ENCODE measurements at places on chromosomes 2 and 18.

- no peak for DNase-seq
Measured at GRCh38 chr2:20343128-20343527, 7.5 kb downstream of the PUM2 start.

DNA sequence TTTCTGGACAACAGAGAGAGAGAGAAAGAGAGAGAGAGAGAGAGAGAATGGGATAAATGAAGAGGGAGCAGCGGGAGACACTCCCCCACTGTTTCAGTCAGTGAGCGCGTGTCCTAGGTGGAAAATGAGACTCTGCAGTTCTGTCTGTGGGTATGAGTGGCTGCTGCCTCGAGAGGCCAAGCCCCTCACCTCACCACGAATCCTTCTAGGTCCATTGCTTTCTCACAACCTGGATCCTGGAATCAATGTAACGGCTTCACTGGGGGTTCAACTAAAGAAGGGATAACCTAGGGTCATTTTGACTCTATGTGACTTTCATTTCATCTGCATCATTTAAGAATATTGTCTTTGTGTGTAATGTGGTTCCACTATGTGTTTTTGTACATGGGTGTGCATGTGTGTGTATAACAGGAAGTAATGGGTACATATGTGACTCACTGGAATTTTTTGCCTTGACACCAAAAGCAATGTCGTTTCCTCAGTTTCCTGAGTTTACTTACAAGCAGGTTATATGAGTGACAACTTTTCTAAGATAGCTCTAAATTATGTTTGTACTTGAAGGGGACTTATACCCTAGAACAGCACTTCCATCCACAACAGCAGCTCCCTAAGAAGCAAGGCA lies 221.4 kb upstream of the TRIB2 start:
- DNase-seq = no peak

- DNase-seq = no peak
Measured at GRCh38 chr2:107747964-107748583, 78.6 kb upstream of the RGPD4 start.

GRCh38 chr18:52894801-52895200 lies 554.8 kb downstream of the DCC start:
- no peak for DNase-seq

- DNase-seq = no peak
Measured at GRCh38 chr2:218516614-218517013, 51.5 kb downstream of the USP37 start.

GRCh38 chr18:76399613-76400391 lies 95.2 kb downstream of the ZNF516 start:
- no peak for DNase-seq

GRCh38 chr2:193267496-193268002 lies 1072.8 kb upstream of the TMEFF2 start:
- DNase-seq = no peak

DNA sequence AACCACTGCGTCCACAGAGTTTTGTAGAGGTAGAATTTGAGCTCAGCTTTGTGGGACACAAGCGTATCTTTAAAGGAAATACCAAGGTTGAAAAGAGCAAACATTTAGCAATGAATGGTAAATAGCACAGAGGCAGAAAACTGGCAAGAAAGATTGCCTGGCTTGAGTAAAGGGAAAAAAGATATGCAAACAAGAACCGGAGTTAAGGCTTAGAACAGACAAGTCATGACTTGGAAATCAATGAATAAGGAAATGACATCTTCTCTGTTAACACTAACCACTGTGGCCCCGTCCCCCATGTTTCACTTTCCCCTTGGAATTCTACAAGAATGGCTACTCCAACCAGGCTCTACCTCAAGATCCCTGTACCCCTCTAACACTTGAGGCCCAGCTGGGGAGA lies 3.8 kb downstream of the STAM2 start:
- DNase-seq = no peak

DNA sequence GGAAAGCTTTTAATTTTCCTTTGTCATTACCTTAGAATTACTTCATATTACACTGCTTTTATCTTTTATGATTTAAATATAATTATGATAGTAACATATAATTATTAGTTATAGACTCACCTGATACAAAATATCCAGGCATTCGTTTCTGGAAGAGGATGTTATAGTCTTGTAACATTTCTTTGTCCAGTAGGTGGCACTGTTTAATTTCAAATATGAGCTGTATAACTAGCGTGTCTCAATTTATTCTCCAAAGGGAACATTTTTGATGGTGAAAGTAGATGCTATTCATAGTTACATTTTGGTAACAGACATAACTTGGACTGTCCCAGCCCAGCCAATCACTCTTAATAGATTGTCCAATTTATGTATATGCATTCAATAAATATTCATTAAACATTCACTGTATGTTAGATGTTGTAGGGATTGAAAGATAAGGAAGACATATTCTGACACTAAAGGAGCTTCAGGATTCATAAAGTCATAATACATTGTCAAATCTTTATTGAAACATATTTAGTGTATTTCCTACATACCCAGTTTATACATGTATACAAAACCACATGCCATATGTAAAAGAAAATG lies 19.2 kb downstream of the DAW1 start:
- peak; percentile 58 for DNase-seq

DNA sequence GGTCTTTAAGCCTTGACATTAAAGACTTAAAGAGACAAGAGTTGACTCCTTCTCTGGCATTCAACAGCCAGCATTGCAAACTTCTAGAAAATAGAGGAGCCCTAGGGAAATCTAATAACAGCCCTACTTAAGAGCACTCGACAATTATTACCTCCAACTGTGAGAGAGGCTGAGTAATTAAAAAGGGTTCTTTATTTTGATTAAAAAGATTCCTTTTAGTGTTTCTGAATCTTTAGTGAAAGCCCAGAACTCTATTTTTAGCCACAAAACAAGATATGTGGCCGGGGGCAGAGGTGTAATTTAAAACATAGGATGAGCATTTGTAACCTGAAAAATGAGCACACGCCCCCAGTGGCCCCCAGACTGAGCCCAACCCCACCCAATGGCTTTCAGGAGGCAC lies 222.3 kb downstream of the SMAD2 start:
- DNase-seq = no peak

GRCh38 chr2:182245963-182246362 lies 180.9 kb downstream of the PDE1A start:
- DNase-seq = no peak

GRCh38 chr2:24917086-24917485 lies 3.0 kb downstream of the ADCY3 start:
- DNase-seq = no peak

DNA sequence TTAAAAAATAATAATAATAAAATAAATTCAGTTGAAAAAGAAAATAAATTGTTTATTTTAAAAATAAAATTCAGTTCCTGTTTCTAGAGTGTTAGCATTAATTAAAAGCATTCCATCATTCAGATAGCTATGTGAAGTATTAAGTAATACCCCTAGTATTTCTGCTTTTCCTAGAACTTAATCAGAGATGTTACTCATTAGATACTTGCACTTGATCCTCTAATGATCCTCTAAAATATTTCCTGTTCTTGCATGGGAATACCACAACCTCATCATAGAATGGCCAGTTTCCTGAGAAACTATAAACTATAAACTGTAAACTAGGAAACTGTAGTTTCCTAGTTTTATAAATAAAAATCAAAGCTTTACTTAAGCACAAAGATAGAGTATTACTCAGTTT lies 11.1 kb upstream of the CNNM3 start:
- DNase-seq = no peak

All from kidney capillary endothelial cell (primary cell).